ENCODE measurements at places on chromosomes 3 and 15. TPM values are rescaled to one million over a fixed set of nuclear protein-coding genes. Genes with fewer than 3 reads are reported as not detected.

- H3K27me3 ChIP-seq, result no peaks in the 10 kb centered on the region
- no peak overlapping the region for H3K27ac ChIP-seq
- DNase-seq, result no peak
Measured at GRCh38 chr3:98962189-98962930, 60.9 kb upstream of the DCBLD2 start.

DNA sequence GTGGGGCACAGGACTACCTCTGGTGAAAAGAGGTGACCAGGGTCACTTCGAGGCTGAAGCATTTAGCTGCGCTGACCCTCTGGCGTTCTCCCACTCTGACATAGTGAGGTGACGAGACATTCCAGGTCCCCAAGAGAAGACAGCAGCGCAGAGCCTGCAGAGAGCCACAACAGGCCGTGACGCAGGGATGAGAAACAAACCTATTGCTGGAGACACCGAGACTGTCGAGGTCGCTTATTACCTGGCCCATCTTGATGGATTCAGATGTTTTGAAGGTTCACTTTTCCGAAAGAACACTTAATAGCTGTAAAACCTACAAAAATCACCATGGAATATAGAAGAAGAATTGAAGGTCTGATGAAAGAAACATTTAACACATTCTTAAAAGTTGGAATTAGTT is 466.3 kb downstream of the NR2F2 start:
- DNase-seq, result no peak
- no peaks in the 10 kb centered on the region for H3K4me1 ChIP-seq
- H3K27ac ChIP-seq, result no peak overlapping the region
- no peaks in the 10 kb centered on the region for H3K27me3 ChIP-seq
- no peak overlapping the region for H3K4me3 ChIP-seq
- no peaks in the 10 kb centered on the region for H3K36me3 ChIP-seq

GRCh38 chr15:33679061-33679460 is 289.2 kb upstream of the CHRM5 start:
- DNase-seq, result no peak
- H3K4me1 ChIP-seq, result peaks cover 7% of the 10 kb centered on the region
- no peaks in the 10 kb centered on the region for H3K36me3 ChIP-seq
- no peaks in the 10 kb centered on the region for H3K27me3 ChIP-seq

DNA sequence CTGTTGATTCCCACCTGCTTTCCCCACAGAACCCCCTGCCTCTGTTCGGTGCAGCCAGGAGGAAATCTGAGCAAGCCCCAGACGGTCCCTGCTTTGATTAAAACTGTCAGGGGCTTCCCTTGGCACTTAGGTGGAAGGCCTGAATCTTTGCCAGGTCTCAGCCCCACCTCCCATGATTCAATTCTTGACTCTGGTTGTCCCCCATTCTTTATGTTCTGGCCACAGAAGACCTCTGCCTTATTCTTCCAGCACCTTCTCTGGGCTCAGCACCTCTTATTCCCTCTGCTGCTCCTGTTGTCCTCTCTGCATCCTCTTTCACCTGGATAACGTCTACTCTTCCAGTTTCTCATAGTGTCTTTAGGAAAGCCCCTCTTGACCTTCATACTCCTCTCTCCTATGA is 349.4 kb downstream of the PTPRG start:
- H3K27ac ChIP-seq, result no peak overlapping the region
- DNase-seq, result no peak
- no peaks in the 10 kb centered on the region for H3K36me3 ChIP-seq
- peaks cover 56% of the 10 kb centered on the region for H3K4me1 ChIP-seq

- no peaks in the 10 kb centered on the region for H3K27me3 ChIP-seq
- H3K36me3 ChIP-seq, result no peaks in the 10 kb centered on the region
- H3K27ac ChIP-seq, result peak overlapping the region; percentile 56
Measured at GRCh38 chr15:40088929-40089755, 19.5 kb downstream of the BMF start.

Gene ZNF774
- 1.5 TPM for total RNA-seq

DNA sequence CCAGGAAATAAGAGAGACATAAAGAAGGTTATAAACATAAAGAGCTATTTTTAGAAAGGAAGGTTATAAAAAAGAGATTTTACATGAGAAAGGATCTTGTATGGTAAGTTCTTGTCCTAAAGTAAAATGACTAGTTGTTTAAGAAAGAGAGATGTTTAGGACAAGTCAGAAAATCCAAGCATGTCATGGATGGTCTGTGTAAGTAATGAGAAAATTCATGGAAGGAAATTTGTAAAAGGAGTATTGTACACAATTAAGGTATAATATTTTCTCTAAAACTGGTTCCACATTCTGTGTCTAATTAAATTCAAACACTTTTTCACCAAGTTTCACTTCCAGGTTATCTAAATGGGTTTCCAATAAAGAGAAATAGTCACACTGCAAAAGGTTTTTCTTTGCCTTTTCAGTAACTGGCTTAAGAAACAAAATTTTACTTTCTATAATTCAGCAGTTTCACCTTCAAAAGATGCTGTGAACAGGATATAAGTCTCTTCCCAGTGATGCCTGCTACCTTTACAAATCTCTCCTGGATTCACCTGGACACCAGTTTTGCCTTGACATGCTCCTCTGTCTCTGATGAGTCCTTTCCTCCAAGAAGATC is 455.7 kb downstream of the ZIC1 start:
- H3K27me3 ChIP-seq, result no peaks in the 10 kb centered on the region
- no peaks in the 10 kb centered on the region for H3K4me1 ChIP-seq
- H3K27ac ChIP-seq, result no peak overlapping the region
- no peak overlapping the region for H3K4me3 ChIP-seq
- DNase-seq, result peak; percentile 53
- peaks cover 17% of the 10 kb centered on the region for H3K36me3 ChIP-seq

Gene GPR62
- 0.38 TPM for total RNA-seq

- H3K4me1 ChIP-seq, result no peaks in the 10 kb centered on the region
- H3K27me3 ChIP-seq, result no peaks in the 10 kb centered on the region
- peak overlapping the region; percentile 30 for H3K27ac ChIP-seq
Measured at GRCh38 chr15:59140422-59141226, 35.7 kb downstream of the CCNB2 start.

DNA sequence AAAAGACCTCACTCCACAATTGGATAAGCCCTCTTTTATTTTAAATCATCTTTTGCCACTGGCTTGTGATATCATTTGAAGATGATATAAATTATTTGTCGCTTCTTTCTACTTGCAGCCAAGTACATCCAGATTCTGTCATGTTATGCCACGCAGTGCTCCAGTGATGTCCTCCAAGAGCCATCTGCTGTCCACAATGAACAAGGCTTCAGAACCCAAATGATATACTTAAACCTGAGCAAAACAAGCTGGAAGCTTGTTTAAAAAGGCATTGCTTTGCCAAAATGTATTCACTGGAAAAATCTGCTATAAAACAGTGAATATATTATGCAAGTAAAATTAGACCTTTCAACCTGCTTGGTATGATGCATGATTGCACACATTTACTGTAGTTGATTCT is 58.8 kb upstream of the ARL6 start:
- H3K27ac ChIP-seq, result no peak overlapping the region
- DNase-seq, result no peak
- no peaks in the 10 kb centered on the region for H3K36me3 ChIP-seq
- H3K4me3 ChIP-seq, result no peak overlapping the region
- no peaks in the 10 kb centered on the region for H3K27me3 ChIP-seq

Gene C3orf80
- total RNA-seq, result 3.0 TPM

Gene SCG3
- total RNA-seq, result 44.2 TPM

DNA sequence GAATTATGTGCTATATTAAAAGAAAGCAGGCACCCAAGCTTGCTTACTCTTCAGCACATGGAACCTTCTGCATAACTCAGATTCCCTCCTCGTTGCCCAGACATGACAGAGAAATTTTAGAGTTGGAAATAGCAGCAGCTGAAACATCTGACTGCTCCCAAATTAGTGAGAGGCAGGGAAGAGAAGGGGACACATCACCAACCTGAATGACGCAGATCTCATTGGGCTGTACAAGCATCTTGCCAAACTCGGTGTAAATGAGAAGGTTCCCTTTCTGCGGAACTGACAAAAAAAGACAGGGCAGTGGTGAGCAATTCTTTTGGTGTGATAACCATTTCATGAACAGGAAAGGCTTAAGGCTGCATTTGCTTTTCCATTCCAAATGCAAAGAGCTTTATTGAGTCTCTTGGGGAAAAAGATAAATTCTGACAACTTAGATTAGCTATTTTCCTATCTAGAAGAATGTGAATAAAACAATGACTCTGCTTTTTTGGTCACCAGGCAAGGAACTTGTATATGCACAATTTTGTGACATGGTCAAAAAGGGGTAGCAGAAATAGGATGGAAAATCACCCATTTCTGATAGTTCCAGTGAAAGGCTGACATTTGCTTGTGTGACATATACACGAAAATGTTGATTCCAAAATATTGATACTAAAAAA is 35.1 kb downstream of the HGD start:
- H3K36me3 ChIP-seq, result no peaks in the 10 kb centered on the region
- H3K27ac ChIP-seq, result no peak overlapping the region
- H3K4me1 ChIP-seq, result no peaks in the 10 kb centered on the region
- H3K27me3 ChIP-seq, result no peaks in the 10 kb centered on the region
- no peak overlapping the region for H3K4me3 ChIP-seq

DNA sequence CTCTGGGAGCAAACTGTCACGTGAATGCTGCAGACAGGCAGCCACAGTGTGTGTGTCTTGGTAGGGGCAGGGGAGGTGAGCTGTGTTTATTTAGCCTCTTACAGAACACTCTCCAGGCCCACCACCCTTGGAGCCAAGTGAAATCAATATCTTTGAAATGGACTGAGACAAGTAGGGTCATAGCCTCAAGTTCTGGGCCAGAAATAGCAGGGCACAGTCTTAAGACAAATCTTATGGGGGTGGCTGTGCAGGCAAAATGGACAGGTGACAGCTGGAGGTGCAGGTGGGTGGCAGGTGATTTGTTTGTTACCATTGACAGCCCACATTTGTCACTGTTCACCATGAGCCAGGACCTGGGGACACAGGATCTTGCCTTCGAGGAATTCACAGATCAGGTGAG is 93.6 kb upstream of the NMNAT3 start:
- no peak overlapping the region for H3K27ac ChIP-seq
- no peaks in the 10 kb centered on the region for H3K27me3 ChIP-seq
- H3K4me1 ChIP-seq, result no peaks in the 10 kb centered on the region

DNA sequence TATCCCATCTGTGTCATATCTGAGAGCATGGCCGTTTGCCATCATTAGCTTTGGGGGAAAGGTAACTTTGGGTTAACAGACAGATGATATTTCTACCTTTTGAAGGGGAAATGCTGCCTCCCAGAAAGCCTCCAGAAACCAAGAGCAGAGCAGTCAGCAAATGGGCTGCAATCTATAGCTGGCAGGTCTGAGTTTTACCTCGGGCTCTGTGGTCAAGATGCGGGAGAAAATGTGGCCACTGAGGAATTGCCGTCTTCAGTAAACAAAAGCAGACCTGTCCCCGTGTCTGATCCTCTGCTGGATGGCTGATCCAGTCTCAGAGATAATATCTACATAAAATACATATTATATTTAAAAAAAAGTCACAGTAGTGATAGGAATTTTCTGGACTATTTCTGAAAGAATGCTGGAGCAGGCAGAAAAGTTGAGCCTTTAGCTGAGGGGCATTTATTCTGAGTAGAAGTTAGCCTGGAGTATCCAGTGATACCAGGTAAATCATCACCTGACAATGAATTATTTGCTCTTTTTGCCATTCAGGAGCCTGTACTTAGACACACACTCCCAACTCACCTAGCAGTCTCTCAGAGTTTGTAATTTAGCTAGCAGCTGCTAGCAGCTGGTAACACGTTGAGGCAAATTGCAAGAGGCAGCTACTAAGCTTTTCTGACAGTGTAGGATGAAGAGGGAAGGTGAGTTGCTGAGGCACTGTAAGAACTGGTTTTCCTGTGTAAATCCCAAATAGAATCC is 285.3 kb upstream of the RARB start:
- H3K4me3 ChIP-seq, result no peak overlapping the region
- H3K27ac ChIP-seq, result no peak overlapping the region
- H3K27me3 ChIP-seq, result no peaks in the 10 kb centered on the region
- no peaks in the 10 kb centered on the region for H3K4me1 ChIP-seq
- H3K36me3 ChIP-seq, result no peaks in the 10 kb centered on the region

GRCh38 chr3:49717959-49718857 is 1.3 kb downstream of the AMIGO3 start:
- H3K36me3 ChIP-seq, result peaks cover 5% of the 10 kb centered on the region
- DNase-seq, result peak; percentile 72
- H3K4me1 ChIP-seq, result no peaks in the 10 kb centered on the region

Gene PTH1R
- 1.3 TPM for total RNA-seq

DNA sequence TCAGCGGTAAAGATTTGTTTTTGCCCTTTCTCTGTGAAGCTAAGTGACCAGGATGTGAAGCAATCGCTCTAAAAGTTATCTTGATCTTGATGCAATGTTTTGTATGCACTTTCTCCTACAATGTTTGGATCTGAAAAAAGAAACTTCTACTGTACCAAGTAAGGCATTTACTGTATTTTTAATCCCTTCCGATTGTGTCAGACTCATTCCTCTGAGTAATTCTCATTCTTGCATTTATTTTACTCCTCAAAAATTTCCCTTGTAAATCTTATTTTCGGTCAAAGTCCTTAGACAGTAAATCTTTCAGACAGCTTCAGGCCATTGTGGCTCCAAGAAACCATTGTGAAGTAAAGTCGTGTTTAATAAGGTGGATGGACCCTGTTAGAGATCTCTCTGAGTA is 141.9 kb downstream of the TP63 start:
- no peak overlapping the region for H3K4me3 ChIP-seq
- H3K4me1 ChIP-seq, result no peaks in the 10 kb centered on the region
- H3K27me3 ChIP-seq, result peaks cover 67% of the 10 kb centered on the region

Gene SUCNR1
- total RNA-seq, result not detected

DNA sequence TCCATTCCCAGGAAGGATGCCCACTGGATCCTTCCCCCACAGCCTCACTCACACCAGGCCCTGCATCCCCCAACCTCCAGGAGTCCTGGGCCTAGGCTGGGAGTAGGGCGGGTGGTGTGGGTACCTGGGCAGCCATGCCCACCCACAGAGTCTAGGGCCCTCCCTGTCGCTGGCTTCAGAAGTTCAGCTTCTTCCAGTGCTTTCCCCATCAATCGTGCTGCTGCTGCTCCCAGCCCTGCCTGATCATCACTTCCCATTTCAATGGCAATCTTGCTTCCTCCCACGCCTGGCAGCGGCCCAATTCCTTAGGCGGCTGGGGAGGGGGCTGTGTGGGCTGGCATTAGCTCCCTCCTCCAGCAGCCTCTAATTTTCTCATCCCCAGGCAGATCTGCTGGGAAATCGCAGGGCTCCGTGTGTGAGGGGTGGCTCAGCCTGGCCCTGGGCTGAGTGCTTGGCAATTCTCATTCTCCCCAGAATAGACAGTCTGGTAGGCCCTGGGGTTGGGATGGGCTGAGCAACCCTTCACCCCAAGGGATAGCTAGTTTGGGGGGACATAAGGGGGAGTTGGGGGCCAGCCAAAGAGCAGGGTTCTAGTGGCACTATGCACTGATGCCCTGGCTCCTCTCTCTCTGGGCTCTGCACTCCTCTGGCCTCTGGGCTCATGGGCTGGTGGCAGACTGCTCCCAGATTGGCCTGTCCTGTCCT is 66.4 kb downstream of the SCN5A start:
- no peaks in the 10 kb centered on the region for H3K27me3 ChIP-seq
- H3K4me1 ChIP-seq, result no peaks in the 10 kb centered on the region
- no peak for DNase-seq
- H3K36me3 ChIP-seq, result no peaks in the 10 kb centered on the region
- H3K27ac ChIP-seq, result no peak overlapping the region

Gene ZNF501
- 6.6 TPM for total RNA-seq

Gene P2RY13
- not detected for total RNA-seq

- no peak overlapping the region for H3K4me3 ChIP-seq
- H3K27me3 ChIP-seq, result no peaks in the 10 kb centered on the region
- H3K36me3 ChIP-seq, result no peaks in the 10 kb centered on the region
- H3K27ac ChIP-seq, result no peak overlapping the region
- H3K4me1 ChIP-seq, result no peaks in the 10 kb centered on the region
- no peak for DNase-seq
Measured at GRCh38 chr3:68751888-68752287, 180.5 kb downstream of the TAFA4 start.

Gene MNS1
- 2.9 TPM for total RNA-seq
